ENCODE measurements at places on chromosomes 1 and 21.

DNA sequence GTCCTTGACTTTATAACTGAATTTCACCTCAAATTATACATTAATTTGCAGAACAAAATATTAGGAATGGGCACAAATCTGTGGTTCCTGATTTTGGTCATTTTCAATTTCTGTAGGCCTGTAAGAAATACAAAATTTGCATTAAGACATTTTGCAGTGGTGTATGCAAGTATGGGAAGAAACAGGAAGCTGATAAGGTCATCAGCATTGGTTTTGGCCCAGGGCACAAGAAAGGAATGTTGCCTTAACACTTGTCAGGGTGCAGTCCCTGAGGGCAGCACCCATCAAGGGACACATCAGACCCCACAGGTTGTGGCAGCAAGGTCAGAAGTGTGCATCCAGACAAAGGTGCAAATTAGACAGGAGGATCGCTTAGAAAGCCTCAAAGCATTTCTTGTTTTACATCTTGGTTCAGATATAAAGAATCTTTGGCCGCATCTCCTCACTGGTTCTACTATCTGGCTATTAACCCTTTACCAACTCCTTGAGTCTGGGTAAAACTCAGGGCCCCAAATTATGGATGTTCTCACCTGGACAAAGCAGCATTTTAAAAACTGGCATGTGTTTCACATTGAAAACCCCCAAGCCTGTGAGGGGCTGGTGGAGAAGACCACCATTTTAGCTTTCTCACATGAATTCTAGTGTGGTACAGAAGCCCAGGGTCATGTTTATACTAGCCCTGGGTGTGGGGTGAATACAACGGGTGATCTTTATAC, 182.4 kb downstream of the CDC7 start:
- DNase-seq, result no peak

DNA sequence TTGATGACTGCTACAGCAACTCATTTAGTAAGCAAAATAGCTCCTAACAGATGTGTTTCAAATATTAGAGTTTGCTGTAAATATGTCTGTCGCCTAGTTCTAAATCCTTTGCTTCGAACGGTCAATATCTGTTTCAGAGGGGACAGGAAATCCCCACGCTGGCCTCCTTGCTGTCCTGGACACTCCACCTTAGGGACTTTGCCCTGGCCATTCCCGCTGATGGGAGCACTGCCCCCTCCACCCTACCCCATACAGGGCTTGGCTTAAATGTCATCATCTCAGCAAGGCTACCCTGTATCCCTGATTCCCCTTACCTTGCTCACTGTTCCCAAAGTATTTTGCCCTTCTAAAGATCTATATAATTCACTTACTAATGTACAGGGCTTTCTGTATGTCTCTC, 86.1 kb upstream of the HIVEP3 start:
- DNase-seq, result no peak

DNA sequence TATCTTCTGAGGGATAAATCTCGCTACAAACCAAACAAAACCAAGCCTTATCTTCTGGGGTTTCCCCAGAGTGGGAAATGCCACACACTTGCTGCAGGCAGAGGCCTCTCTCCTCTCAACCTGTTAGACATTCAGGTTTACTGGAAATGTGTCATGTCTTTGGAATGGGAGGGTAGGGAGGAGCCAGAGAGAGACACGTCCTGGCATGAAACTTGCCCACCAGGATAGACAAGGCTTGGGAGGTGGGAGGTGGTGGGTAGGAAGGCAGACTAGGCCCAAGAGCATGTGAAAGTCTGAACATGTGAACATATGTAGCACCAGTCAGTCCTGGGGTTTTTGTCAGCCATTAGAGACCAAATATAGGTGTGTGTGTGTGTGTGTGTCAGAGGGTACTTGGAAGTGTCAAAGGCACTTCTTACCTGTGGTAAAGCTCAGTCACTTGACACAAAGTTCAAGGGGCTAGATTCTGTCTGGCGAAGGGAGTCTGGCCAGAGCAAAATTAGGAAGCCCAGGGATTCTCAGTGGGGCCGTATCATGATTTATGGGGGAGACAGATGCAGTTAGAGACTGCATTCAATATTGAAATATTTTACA, 32.4 kb upstream of the PIGC start:
- no peak for DNase-seq

DNA sequence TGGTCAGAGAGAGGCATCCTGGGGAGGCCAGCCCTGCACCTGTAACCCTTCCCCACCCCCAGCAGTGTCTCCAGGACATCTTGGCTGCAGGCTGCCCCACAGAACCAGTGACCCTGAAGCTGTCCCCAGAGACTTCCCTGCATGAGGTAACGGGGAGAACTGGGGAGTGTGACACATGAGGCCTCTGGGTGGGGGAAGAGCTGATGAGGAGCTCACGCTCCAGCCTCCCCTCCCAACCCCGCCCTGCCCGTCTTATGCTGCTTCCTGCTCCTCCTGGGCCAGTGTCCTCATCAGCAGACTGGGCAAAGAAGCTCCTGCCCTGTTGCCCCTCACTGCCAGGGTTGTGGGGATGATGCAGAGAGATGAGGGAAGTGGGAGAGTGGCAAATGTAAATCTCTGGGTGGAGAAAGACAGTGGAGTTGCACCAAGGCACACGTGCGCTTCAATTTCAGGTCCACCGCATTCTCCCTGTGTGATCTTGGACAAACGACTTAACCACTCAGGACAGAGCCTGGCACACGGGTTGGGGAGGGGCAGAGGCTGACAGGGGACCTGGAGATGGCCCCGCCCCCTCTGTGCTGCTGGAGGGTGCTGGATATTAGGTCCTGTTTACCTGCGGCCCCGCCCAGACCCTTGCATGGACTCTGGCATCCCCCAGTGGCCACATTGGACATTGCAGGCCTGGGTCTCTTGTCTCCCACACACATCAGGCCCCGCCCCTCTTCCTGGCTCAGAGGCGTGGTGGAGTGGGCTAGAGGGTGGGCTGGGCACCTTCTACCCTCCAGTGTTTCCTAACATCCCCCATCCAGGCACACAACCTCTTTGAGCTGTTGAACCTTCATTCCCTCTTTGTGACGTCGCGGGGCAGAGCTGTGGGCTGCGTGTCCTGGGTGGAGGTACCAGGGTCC, 12.3 kb downstream of the CLCNKB start:
- DNase-seq, result no peak

- peak; percentile 77 for DNase-seq
Observed at GRCh38 chr1:180632326-180633056, 669 bp downstream of the XPR1 start.

Measured in hippocampal formation (tissue), 2 donors.